ENCODE measurements at places on chromosomes 6 and 20. TPM values are rescaled to one million over a fixed set of nuclear protein-coding genes. Genes with fewer than 3 reads are reported as not detected.

DNA sequence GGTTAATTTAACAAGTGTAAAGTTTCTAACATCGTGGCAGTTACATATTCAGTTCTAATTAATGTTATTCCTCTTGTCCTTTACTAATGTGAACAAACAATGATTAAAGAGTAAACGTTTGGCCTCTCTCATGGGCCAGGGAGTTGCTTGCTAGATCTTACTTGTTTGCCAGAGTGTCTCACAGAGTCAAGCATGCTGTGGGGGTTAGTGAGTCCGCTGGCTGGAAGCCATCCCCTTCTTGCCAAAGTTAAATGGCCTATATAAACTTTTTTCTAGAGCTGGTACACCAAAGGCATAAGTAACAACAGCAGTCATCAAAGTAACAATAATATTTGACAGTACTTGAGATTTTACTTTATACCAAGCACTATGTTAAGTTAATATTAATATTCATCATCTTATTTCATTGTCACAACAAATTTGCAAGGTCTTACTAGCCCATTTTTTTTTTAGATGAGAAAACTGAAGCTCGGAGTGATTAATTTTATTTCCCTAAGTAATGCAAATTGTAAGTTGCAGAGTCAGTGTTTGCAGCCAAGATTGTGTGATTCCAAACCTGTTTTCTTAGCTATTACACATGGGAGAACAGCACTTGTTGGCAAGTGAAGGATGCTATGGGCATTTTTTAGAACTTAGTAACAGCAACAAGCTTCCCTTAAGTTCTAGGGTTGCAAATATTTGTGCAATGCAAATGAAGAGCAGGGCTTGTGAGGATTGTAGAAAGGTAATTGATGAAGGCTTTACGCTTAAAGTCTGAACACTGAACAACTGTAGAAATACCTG lies 224.5 kb downstream of the RFPL4B start:
- no peak for DNase-seq

DNA sequence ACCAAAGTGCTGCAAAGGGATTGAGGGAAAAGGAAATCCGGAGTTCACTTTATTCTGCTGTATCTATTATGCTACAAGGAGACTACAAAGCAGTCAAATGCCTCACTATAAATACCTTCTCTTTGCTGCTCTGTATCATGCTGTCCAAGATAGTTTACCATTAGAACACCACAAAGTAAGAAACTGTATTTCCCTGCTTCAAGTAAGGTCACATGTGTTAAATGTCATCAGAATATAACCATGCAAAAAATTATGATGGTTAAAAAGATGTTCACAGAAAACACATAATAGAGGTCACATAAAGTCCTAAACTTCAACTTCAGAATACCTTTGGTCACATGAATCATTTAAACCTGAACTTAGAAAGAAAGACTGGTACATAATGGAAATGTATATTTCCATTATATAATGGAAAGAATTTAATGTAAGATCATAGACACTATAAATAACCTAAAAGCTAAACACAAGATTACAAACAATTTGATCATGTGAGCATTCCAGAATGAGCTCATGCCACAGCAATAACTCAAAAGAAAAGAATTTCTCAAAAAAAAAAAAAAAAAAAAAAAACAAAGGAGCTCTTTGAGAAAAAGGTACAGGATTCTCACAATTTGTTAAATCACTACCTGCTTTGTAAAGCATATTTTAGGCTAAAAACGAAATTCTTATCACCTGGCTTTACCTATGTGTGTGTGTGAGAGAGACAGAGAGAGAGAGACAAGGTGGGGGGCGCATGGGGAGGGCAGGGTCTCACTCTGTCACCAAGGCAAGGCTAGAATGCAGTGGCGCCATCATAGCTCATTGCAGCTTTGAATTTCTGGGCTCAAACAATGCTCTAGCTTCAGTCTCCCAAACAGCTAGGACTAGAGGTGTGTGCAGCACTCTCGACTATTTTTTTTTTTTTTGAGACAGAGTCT lies 58.7 kb downstream of the KIF13A start:
- no peak for DNase-seq

GRCh38 chr6:155177363-155177961 lies 86.4 kb upstream of the CLDN20 start:
- DNase-seq = peak; percentile 49

DNA sequence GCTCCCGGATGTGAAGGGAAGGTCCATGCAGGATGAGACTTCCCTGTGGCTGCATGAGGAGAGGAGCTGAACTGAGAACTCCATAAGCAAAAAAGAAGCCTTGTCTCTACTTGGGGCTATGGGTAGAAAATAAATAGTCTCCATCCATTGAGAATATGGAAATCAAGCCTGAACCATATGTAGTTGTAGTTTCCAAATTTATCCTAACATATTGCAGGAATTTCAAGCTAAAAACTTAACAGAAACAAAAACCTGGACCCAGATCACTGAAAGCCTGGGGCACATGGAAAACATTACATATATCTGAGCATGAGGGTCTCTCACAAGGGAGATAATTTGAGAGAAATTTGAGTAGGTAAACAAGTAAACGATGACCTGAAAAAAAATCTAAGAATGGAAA lies 94.9 kb upstream of the C6orf118 start:
- no peak for DNase-seq

The KIAA0408 gene
- 11.2 TPM for polyA plus RNA-seq
